A549 treated with CpdA at 1 μM for 4 hours (cell line): ENCODE measurements at places on chromosomes 11 and 22. TPM values are rescaled to one million over a fixed set of nuclear protein-coding genes. Genes with fewer than 3 reads are reported as not detected.

The RPS13 gene
- total RNA-seq: 1,543 to 1,864 TPM (median 1,613 TPM) in 5 replicates

The NPTXR gene
- 11.7 to 16.2 TPM (median 12.7 TPM) in 5 replicates for total RNA-seq

The OR5P2 gene
- total RNA-seq: not detected in 5 replicates

The ARHGAP20 gene
- total RNA-seq: 0.01 TPM in 1 of 5 replicates, not detected in the others

The HPX gene
- 0.31 to 0.65 TPM (median 0.55 TPM) in 5 replicates for total RNA-seq

The GPR83 gene
- total RNA-seq: 0.06 to 0.14 TPM (median 0.09 TPM) in 5 replicates
